ENCODE measurements at places on chromosomes 7 and 10. TPM values are rescaled to one million over a fixed set of nuclear protein-coding genes. Genes with fewer than 3 reads are reported as not detected.

SVOPL gene
- not detected for total RNA-seq

CHCHD2 gene
- 184 TPM for total RNA-seq

IGFBP3 gene
- total RNA-seq, result 0.39 TPM

PKD1L1 gene
- 0.33 TPM for total RNA-seq

C10orf62 gene
- not detected for total RNA-seq

OR2A25 gene
- not detected for total RNA-seq

AGR3 gene
- not detected for total RNA-seq

IKZF1 gene
- 294 TPM for total RNA-seq

RTKN2 gene
- 0.31 TPM for total RNA-seq

C10orf88 gene
- 8.5 TPM for total RNA-seq

ATRNL1 gene
- total RNA-seq, result not detected

SHTN1 gene
- 0.88 TPM for total RNA-seq

PON1 gene
- not detected for total RNA-seq

PRF1 gene
- 2,133 TPM for total RNA-seq

ABI1 gene
- 94.8 TPM for total RNA-seq

DOCK4 gene
- 2.4 TPM for total RNA-seq

GOLGA7B gene
- 4.6 TPM for total RNA-seq

OR6V1 gene
- not detected for total RNA-seq

CFTR gene
- total RNA-seq, result not detected

RPEL1 gene
- total RNA-seq, result not detected

GSAP gene
- 301 TPM for total RNA-seq

CTNNA3 gene
- not detected for total RNA-seq

SH2D4B gene
- total RNA-seq, result 0.27 TPM

CTAGE4 gene
- total RNA-seq, result not detected

TACC2 gene
- total RNA-seq, result not detected

LIPK gene
- total RNA-seq, result not detected

UPK3BL1 gene
- 73.3 TPM for total RNA-seq

LRWD1 gene
- total RNA-seq, result 20.4 TPM
